ENCODE measurements at places on chromosomes 11 and 22.

GRCh38 chr22:32866953-32867352 lies 65.4 kb downstream of the TIMP3 start:
- no peak for DNase-seq

DNA sequence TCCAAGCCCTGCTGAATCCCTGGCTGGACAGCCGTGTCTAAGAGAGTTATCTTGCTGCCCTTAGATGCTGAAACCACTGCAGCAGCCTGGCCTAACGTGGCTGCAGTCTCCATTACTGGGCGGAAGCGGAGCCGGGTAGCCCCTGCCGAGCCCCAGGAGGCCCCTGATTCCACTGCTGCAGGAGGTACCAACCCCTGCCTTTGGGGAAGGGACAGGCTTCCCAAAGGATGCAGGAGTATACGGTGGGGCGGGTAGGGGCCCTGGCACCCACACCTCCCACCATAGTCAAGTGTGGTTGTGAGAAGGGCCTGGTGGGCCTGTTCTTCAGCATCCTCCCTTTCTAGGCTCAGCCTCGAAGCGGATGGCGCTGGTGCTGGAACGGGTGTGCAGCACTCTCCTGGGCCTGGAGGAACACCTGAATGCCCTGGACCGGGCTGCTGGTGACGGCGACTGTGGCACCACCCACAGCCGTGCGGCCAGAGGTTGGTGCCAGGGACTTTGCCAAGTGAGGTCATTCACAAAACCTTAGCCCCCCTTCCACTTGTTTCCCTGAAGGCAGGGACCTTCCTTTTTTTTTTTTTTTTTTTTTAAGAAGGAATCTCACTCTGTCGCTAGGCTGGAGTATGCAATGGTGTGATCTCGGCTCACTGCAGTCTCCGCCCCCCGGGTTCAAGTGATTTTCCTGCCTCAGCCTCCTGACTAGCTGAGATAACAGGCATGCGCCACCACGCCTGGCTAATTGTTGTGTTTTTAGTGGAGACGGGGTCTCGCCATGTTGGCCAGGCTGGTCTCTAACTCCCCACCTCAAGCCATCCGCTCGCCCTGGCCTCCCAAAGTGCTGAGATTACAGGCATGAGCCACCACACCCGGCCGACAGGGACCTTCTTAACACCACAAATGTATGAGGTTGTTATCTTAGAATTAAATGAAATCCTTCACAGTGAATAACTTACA lies 11.0 kb downstream of the TKFC start:
- no peak for DNase-seq

DNA sequence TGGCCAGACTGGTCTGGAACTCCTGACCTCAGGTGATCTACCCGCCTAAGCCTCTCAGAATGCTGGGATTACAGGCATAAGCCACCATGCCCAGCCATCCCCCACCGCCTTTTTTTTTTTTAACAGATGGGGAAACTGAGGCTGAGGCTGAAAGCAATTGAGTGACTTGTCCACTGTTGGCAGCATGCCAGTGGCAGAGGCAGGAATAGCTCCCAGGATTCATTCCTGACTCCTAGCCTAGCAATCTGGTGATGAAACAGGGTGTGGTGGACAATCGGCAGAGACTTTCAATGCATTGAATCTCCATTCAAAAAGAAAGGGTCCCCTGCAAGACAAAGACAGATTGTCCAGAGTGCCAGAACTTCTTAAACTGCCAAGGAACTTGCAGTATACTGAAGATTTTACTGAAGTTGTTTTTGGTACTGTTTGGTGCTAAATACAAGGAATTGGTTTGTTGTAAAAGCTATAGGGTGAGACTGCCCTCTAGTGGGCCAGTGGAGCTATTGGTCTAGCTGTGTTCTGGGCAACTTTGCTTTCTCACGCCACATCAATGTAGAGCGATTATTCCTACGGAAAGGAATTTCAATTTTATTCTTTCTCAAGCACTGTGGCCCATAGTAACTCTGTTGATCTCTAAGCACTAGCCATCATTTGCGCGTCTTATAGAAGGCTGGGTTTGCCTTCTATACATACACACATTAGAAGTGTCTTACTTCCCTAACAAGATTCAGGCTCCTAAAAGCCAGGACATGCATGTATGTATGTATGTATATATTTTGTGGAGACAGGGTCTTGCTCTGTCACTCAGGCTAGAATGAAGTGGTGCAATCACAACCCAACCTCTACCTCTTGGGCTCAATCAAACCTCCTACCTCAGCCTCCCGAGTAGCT lies 21.0 kb downstream of the C22orf31 start:
- peak; percentile 89 for DNase-seq

DNA sequence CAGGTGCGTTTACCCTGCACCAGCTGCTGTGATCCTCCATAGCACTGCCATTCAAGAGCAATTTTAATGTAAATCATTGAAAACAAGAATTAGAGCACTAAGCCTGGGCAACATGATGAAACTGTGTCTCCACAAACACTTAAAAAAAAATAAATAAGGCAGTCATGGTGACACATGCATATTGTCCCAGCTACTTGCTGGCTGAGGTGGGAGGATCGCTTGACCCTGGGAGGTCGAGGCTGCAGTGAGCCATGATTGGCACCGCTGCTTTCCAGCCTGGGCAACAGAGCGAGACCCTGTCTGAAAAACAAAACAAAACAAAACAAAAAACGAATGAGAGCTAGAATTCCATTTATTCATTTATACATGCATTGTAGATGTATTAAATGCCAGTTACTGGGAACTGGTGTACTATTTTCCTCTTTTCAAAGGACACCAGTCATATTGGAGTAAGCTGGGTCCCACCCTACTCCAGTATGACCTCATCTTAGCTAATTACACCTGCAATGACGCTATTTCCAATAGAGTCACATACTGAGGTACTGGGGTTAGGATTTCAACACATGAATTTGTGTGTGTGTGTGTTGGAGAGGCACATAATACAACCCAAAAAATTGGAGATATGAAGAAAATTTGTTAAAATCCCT lies 101.9 kb downstream of the MICAL2 start:
- no peak for DNase-seq

GRCh38 chr11:113862435-113862834 lies 12.9 kb downstream of the USP28 start:
- DNase-seq, result no peak

DNA sequence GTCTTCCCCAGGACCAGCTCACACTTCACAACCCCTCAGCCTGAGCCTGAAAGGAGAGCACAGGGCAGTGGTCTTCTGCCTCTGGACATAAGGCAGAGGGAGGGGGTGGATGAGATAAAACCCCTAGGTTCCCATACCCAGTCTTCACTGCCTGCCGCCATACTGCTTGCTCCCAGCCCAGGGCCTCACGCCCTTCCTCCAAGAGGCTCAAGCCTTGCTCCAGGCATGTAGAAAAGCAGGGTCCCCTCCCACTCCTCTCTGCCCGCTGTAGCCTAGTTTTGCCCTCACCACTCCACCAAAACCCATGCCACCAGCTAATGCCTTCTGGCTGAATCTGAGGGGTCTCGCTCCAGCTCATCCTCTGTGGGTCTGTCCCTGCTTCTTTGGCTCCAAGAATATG lies 5.2 kb downstream of the ARRB1 start:
- no peak for DNase-seq

GRCh38 chr22:40960145-40960544 lies 9.0 kb downstream of the RBX1 start:
- no peak for DNase-seq

DNA sequence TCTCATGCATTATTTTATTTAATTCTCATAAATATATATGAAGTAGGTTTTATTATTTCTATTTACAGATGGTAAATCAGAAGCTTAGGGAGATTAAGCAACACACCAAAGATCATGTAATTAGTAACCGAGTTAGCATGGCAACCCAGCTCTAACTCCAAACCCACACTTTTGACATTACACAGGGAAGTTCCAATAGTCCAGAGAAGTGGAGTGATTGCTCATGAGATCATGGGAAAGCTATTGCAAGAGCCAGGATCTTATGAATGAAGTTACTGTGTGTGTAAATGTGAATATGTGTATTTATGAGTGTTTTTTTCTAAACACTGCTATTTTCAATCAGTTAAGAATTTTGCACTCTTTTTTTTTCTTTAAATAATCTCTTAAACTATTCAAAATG lies 225.8 kb upstream of the KIRREL3 start:
- no peak for DNase-seq

- no peak for DNase-seq
These were observed 64.8 kb downstream of the STIM1 start for GRCh38 chr11:3920148-3920852.

DNA sequence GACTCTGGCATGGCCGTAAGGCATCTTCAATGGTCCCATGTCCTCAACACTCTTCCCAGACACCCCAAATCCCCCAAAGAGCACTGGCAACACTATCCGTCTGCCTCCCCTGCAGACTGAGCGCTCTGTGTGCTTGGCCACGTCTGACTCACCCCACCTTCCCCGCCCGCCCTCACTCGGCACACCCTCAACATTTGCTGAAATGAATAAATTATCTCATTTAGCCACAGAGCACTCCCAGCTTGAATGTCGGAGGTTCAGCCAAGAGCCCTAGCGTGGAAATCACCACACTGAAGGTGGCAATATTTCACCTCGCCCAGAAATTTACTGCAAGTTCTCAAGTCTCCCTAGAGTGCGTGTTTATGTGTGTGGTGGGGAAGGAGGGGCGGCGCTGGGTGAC lies 46.6 kb upstream of the TCF20 start:
- no peak for DNase-seq

- DNase-seq, result no peak
These were observed at the start of gene CNIH2 for GRCh38 chr11:66277471-66278362. TSS of gene CNIH2 (plus strand) at chr11:66278175. CDS start at chr11:66278457, 282 bp downstream.

All from glomerular endothelial cell (primary cell).